ENCODE measurements at places on chromosomes 2 and 18. TPM values are rescaled to one million over a fixed set of nuclear protein-coding genes. Genes with fewer than 3 reads are reported as not detected.
A peak's percentile ranks its signal among the peaks of the same experiment; 100 is the strongest.

The ANKRD39 gene
- total RNA-seq: 16.7 TPM

The OSBPL6 gene
- 3.3 TPM for total RNA-seq

GRCh38 chr2:62738981-62739936, 33.7 kb downstream of the EHBP1 start:
- no peak overlapping the region for H3K4me3 ChIP-seq
- peaks cover 76% of the 10 kb centered on the region for H3K4me1 ChIP-seq
- no peak for DNase-seq
- H3K36me3 ChIP-seq: peaks cover 5% of the 10 kb centered on the region
- no peaks in the 10 kb centered on the region for H3K27me3 ChIP-seq

The MCEE gene
- 15.4 TPM for total RNA-seq

DNA sequence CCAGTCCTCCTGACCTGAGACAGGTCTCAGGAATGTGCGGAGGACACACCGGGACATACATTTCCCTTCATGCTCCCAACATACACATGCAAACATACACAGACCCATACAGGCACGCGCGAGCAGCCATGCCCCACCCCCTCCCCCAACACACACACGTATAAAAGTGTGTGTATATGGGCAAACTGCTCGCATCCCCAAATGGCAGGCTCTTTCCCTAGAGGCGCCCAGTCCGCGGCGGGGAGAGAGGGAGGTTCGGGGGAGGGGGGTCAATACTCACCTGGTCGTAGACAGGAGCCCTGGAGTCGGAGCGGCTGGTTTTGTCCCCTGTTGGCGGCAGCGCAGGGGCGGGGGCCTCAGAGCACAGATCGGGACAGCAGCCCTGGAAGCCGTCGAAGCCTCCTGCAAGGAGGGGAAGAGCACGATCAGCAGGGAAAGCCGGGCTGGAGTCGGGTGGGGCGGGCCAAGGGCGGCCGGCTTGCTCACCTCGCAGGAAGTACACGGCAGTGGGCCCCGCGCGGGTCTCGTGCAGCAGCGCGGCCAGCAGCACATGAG, 682 bp downstream of the DUSP2 start:
- H3K27me3 ChIP-seq: no peaks in the 10 kb centered on the region
- peaks cover 8% of the 10 kb centered on the region for H3K36me3 ChIP-seq
- DNase-seq: no peak
- peak overlapping the region; percentile 89 for H3K4me3 ChIP-seq
- H3K27ac ChIP-seq: peak overlapping the region; percentile 24

DNA sequence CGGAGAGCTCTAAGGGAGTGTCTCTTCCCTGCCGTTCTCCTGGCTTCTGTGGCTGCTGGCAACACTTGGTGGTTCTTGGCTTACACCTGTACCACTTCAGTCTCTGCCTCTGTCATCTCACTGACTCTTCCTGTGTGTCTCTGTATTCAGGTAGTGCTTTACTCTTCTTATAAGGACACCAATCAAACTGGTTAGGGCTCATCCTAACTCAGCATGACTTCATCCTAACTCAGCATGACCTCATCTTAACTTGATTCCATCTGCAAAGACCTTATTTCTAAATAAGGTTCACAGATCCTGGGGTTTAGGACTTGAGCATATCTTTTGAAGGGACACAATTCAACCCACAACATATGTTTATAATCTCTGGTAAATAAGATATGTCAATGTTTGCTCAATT, 51.6 kb upstream of the DSEL start:
- no peaks in the 10 kb centered on the region for H3K27me3 ChIP-seq
- H3K27ac ChIP-seq: no peak overlapping the region
- no peak overlapping the region for H3K4me3 ChIP-seq
- DNase-seq: no peak
- H3K36me3 ChIP-seq: no peaks in the 10 kb centered on the region
- H3K4me1 ChIP-seq: peaks cover 6% of the 10 kb centered on the region

DNA sequence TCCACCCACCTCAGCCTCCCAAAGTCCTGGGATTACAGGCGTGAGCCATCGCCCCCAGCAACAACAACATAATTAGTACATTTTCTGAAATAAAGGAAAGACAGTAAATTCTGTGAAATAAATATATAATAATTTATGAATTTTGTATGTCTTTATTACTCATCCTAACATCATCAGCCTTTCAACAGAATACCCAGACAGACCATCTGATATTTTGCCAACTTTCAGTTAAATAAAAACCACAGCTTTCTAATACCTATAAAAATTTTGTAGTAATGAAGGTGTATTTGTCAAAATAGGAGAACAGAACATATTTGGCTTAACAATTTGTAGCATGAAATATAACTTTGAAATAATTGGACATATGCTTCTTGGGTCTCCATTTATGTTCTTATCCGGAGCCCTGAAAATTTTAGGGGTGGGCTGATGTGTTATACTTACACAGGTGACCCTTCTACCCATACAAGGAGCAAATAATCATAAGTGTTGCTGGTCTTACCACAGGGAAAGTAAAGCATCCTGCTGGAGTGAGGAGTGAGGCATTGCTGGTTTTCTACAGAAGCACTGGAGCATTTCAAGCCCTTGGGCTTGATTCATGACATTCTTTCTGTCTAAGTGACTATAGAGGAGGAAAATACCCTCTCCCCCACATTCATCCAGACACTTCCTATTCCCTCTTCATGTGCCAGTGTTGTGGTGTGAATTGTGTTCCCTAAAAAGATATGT, 99.3 kb downstream of the SPOPL start:
- no peaks in the 10 kb centered on the region for H3K4me1 ChIP-seq
- H3K27ac ChIP-seq: no peak overlapping the region
- no peak overlapping the region for H3K4me3 ChIP-seq

The MORN2 gene
- 17.5 TPM for total RNA-seq

- peaks cover 14% of the 10 kb centered on the region for H3K27me3 ChIP-seq
- no peaks in the 10 kb centered on the region for H3K4me1 ChIP-seq
- H3K4me3 ChIP-seq: no peak overlapping the region
- H3K27ac ChIP-seq: no peak overlapping the region
- no peaks in the 10 kb centered on the region for H3K36me3 ChIP-seq
Observed at GRCh38 chr2:100721693-100722092, 98.2 kb upstream of the NPAS2 start.

The KHK gene
- total RNA-seq: 1.2 TPM

GRCh38 chr2:151204756-151205155, 56.9 kb downstream of the RBM43 start:
- DNase-seq: no peak
- peaks cover 16% of the 10 kb centered on the region for H3K27me3 ChIP-seq
- H3K36me3 ChIP-seq: no peaks in the 10 kb centered on the region
- H3K4me3 ChIP-seq: no peak overlapping the region
- no peak overlapping the region for H3K27ac ChIP-seq

- peaks cover 10% of the 10 kb centered on the region for H3K27me3 ChIP-seq
Observed at GRCh38 chr2:235017441-235017840, 65.6 kb downstream of the SH3BP4 start.

The L3MBTL4 gene
- not detected for total RNA-seq

GRCh38 chr2:44904578-44904977, 36.9 kb upstream of the SIX3 start:
- peaks cover 18% of the 10 kb centered on the region for H3K27me3 ChIP-seq
- no peak overlapping the region for H3K4me3 ChIP-seq

DNA sequence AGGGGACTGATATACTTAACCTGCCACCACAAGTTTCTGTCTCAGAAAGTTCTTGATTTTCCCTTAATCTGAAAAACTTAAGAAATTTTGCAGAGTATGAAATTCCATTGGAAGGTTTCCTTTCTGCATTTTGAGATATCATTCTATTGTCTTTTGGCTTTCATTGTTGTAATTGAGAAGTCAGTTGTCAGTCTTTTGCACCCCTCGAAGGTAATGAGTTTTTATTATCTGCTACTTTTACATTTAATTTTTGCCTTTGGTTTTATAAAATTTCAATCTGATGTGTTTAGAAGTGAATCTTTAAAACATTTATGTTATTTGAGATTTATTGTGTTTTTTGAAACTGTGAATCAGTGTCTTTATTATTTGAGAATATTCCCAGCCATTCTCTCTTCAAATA, 4.8 kb upstream of the IL36A start:
- H3K4me1 ChIP-seq: no peaks in the 10 kb centered on the region
- no peak overlapping the region for H3K27ac ChIP-seq
- peaks cover 15% of the 10 kb centered on the region for H3K36me3 ChIP-seq
- no peak for DNase-seq

GRCh38 chr2:239073270-239073669, 225.4 kb downstream of the TWIST2 start:
- H3K27me3 ChIP-seq: no peaks in the 10 kb centered on the region
- H3K4me3 ChIP-seq: no peak overlapping the region
- DNase-seq: no peak
- H3K36me3 ChIP-seq: peaks cover 14% of the 10 kb centered on the region
- H3K4me1 ChIP-seq: no peaks in the 10 kb centered on the region

DNA sequence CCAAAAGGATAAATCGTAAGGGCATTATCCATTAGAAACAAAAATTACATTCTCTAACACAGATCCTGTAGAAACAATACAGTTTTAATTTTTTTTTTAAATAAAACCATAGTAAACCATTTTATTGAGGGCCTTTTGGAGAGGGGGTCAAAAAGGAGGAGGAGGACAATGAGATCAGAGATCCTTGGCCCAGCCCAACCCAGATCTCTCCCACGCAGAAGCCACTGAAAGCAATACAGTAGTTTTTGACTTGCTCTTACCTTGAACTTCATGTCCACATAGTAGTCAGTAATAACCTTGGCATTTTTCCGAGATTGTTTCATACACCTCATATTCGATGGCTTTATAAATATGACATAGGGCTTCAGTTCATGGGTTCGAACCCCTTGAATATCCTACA, 4.1 kb upstream of the TMEM237 start:
- no peak for DNase-seq
- H3K4me1 ChIP-seq: peaks cover 33% of the 10 kb centered on the region
- peaks cover 8% of the 10 kb centered on the region for H3K36me3 ChIP-seq

GRCh38 chr18:3255611-3256165, 6.2 kb upstream of the MYL12B start:
- no peak for DNase-seq
- H3K36me3 ChIP-seq: peaks cover 69% of the 10 kb centered on the region
- peaks cover 91% of the 10 kb centered on the region for H3K4me1 ChIP-seq
- H3K4me3 ChIP-seq: no peak overlapping the region

- peaks cover 7% of the 10 kb centered on the region for H3K4me1 ChIP-seq
- H3K4me3 ChIP-seq: no peak overlapping the region
Observed at GRCh38 chr2:72949045-72949444, 31.7 kb downstream of the EMX1 start.
